Activated CD4-positive, alpha-beta T cell treated with anti-CD3 and anti-CD28 coated beads, Interleukin-2, amount 50 U/mL, for 1 hour (primary cell): ENCODE measurements at places on chromosomes 1 and 21.

DNA sequence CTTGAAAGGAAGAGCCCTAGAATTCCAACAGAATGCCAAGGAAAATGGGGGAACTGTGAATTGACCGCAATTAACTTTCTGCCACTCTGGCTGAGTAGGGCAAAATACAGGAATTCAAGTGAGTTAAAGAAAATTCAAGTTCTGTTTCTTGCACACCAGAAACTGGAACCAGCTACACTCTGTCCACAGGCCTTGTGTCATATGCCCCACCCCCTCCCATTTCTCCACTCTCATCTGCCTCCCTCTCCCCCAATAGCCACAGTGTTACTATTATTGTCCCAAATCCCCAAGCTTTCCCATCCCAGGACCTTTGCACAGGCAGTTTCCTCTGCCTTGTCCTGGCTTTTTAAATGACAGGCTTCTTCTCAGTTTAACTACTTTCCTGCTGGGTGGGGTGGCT lies 4.3 kb upstream of the STK40 start:
- DNase-seq = no peak

- DNase-seq = no peak
These were observed 21.6 kb downstream of the PLPP3 start for GRCh38 chr1:56557746-56558145.

- no peak for DNase-seq
These were observed 14.8 kb downstream of the CD2 start for GRCh38 chr1:116769104-116769452.

DNA sequence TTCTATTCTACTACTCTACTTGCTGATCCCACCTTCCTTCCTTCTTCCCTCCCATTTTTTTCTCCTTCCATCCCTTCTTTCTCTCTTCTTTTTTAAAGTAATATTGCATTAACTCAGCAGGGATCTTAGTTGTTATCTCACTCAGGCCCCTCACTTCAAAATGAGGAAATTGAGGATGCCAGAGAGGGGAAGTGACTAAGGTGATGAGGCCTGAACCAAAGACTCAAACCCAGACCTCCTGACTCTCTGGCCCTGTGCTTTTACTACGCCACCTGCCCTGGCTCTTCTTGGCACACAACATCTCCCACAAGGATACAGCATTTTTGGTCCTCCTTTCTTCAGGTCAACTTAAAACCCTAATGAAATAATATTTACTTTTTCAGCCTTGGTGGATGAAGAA lies 151.7 kb upstream of the ZNF648 start:
- DNase-seq = no peak

DNA sequence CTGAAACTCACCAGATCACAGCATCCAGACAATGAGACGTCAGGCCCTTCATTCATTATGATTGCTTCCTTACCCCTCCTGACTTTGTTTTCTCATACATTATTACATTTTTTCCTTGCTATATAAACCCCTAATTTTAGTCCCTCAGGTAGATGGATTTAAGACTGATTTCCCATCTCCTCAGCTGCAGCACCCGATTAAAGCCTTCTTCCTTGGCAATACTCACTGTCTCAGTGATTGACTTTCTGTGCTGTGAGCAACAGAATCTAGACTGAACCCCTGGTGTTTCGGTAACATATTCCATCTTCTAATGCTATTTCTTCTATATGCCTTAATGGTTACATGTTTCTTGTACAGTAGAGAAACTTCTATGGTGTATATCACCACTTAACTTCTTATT lies 30.0 kb upstream of the RGL1 start:
- DNase-seq = no peak

DNA sequence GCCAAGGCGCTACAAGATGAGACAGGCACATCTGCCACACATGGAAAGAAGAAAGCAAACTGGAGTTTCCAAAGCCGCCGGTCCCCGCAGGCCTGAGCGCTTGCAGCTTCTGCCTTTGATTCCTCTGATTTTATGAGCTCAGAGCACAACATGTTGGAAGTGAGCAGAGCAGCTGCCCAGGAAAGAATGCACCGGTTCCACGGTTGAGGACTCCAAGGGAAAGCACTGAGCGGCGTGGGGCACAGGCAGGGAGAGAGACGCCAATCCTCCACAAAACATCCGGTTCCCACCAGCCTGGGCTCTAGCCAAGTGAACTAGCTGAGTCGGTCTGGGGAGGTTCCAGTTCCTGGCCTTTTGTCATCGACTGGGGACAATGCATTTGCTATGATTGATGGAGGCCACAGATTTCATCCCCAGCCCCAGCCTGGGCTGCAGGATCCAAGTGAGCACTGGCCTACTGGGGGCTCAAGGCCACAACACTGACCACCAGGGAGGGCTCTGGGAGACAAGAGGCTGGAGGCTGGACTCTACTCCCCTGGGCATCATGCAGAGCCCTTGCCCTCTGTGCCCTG lies 253.1 kb upstream of the IRF2BP2 start:
- no peak for DNase-seq

DNA sequence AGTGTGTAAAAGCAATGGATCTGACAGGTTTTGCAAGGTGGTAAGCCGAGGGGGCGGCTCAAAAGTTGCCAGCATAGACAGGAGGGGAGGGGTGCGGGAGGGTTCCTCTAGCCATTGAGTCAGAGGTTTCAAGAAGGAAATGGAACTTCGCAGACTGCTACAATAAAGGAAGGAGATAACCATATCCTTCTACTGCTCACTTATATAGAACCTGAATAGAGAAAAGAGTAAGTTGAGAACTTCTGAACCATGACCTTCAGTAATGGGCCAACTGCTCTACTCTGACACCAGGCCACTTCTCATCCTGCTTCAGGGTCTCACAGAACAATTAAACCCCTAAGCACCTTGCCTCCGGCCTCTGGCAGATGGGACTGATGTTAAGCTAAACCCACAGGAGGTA lies 26.3 kb upstream of the BCAR3 start:
- no peak for DNase-seq

DNA sequence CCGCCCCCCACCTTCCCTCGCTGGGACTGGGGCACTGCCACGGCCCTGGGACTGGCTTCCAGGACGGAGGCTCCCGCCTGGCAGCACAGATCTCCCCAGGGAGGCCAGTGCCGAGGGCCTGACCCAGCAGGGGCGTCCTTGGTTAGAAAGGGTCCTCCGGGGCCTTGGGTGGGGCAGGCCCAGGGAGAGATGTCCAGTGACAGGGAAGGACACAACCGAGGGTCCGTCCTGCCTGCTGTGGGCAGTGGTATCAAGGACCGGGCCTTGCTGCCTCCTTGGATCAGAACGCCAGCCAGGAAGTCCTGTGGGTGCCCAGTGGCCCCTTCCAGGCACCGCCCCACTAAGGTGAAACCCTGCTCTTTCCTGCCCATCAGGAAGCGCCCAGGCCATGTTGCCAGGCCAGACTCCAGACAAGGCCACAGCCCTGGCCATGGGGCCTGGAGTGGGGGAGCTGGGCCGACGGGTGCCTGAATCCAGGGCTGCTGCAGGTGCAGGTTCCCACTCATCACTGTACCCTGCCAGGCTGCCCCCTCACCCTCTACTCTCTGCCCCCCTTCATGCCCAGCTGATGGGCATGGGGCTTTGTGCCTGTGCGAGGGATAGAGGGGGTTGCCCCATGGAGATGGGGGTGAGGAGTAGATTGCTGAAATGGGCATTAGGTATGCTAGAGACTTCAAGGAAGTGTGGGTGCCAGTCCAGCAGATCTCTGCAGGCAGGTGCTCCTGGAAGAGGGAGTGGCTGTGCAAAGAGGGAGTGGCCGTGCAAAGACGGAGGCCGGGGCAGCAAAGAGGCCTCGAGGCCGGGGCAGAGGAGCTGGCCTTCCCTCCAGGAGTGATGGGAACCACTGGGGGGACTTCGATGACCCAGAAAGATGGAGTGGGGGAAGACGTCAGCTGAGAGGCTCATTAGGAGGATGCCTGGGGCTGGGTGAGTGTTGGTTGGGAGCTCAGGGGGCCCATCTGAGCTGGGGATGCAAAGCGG lies 2.2 kb upstream of the PRKCZ start:
- no peak for DNase-seq

DNA sequence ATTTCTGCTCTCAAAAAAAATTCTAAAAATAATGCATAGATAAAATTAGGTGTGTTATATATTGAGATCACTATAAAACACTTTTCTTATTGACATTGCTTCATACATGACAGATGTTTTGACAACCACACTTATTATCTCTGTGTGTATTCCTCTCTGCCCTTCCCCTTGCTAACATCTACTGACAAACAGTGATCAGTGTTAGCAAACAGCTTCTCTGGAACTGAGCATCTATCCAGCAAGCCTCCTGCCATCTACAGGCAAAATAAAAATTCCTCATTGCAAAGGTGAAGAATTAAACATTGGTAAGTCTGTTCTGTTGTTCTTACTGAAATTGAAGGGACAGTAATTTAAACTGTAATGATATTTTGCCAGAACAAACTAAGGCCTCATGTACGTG lies 2153.9 kb downstream of the NCAM2 start:
- DNase-seq = no peak

DNA sequence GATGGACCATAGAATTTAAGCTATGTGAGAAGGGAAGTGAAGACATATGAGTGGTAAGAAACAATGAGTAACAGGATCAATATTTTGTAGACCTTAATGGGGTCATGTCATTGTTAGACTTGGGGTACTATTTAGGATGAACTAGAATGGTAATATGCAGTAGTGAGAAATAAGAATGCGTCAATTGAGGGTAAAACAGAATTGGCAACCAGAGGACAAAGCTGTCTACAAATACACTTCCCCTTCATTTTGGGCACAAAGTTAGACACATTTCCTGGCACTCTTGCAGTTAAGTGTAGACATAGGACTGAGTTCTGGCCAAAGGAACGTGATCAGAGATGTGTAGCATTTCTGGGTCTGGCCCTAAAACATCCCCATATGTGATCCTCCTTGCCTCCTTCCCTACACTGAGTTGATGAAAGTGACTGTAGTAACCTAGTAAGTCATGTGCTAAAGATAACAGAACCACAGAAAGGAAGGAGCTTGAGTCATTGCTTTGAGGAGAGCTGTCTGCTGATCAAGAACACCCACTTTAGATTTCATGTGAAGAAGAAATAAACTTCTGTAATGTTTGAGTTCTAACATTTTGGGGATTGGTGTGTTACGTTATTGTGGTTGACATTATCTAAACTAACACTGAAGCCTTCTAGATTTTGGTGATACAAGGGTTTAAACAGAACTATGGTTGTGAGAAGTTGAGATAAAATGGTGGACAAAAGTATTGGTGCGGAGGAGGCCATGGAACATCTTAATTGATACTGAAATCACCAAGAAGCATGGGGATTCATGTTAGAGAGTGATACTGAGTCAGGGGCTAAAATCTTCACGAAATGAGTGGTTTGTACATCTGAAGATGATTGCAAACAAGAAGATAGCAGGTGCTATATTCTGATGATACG lies 41.7 kb downstream of the CD55 start:
- DNase-seq = no peak

GRCh38 chr1:12383786-12384185 lies 154.0 kb downstream of the VPS13D start:
- no peak for DNase-seq

GRCh38 chr1:44999232-44999631 lies 11.9 kb downstream of the HECTD3 start:
- no peak for DNase-seq
